Kidney capillary endothelial cell (primary cell): ENCODE measurements at places on chromosomes 1 and 21.

- no peak for DNase-seq
Observed at GRCh38 chr1:38918568-38918967, 23.1 kb downstream of the RHBDL2 start.

DNA sequence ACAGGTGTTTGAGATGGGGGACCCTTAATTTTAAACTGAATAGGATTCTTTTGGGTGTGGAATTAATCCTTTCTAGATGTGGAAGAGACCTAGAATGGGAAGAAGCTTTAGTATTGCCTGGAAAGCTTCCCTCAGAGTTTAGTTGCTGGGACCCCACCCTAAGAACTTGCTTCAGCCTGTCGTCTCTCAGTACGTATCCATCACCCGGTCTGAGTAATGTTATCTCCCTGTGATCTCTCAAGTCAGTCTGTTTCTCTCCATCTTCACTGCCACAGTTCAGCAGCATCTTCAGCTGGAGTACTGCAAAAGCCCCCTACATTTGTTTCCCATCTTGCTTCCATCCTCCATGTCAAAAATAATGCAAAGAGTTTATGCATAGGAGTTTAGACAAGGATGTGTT, 28.9 kb downstream of the CNST start:
- no peak for DNase-seq

- no peak for DNase-seq
Observed at GRCh38 chr1:156260896-156261295, 13.0 kb upstream of the PAQR6 start.

DNA sequence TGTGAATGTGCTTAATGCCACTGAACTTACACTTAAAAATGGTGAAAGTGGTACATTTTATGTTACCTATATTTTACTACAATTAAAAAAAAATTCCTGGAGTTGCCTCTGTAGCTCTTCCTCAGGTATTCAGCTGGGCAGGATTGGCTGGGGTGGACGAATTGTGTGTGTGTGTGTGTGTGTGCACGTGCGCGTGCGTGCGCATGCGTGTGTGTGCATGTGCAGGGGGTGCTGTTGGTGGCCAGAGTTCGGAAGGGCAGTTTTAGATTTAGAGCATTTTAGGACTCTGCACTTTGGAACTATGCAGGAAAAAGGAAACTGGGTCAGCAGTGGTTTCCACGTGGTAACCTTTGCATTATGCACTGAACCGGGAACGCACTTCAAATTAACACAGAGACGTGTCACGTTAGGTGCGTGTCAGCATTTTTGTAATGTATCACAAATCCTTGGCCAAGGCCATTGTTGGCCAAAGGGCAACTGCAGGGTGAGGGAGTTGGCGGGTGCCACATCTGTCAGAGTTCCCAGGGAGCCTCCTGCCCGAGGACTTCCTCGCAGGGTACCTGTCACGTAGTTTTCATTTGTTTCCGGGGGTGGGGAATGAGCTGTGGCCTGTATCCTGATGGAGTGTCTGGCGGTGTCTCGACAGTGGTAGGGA, 312.8 kb downstream of the CAMTA1 start:
- no peak for DNase-seq

DNA sequence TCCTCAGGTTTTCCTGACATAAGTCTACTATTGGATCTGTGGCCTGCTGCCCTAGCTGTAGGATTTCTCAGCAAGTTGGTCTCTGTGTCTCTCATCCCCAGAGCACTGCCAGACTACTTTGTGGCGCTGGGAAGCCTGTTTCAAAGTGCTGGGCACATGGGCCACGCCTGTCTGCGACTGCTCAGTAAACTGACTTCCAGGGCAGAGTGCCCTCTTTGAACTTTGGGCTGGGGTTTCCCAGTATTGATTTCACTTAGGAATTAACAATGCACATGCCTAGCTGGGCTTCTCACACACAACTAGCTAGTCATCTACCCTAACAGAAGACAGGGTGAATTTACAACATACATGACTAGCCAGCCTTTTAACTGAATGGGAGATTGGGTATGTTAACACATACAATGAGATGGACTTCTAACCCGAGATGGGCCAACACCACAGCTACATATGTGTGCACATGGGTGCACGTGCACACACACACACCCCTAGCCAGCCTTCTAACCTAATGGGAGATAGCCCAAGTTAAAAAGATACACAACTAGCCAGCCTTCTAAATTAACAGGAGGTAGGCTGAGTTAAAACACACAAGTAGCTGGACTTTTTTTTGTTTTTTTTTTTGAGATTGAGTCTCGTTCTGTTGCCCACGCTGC, 6.9 kb upstream of the TRIM17 start:
- DNase-seq = no peak

DNA sequence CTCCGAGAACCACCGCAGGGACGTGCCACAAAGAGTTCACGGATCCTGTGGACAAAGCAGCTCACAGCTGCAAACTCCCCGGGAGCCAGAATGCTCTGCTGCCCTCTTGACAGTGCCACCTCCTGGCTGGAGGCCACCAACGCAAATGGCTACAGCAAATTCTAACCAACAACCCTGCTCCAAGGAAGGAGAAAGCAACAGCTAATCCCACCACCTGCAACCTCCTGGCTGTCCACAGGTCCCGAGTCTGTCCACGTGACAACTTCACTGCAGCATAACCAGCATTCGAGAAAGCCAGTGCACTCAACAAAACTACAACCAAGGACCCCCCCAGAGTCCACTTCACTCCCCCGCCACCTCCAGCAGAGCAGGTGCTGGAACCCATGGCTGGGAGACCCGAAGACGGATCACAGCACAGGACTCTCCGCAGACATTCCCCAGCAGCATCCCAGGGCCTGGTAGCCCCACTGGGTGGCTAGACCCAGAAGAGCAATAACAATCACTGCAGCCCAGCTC, 17.3 kb downstream of the POFUT2 start:
- DNase-seq = no peak

- no peak for DNase-seq
Observed at GRCh38 chr1:76374086-76374485, 299.5 kb downstream of the ST6GALNAC3 start.

DNA sequence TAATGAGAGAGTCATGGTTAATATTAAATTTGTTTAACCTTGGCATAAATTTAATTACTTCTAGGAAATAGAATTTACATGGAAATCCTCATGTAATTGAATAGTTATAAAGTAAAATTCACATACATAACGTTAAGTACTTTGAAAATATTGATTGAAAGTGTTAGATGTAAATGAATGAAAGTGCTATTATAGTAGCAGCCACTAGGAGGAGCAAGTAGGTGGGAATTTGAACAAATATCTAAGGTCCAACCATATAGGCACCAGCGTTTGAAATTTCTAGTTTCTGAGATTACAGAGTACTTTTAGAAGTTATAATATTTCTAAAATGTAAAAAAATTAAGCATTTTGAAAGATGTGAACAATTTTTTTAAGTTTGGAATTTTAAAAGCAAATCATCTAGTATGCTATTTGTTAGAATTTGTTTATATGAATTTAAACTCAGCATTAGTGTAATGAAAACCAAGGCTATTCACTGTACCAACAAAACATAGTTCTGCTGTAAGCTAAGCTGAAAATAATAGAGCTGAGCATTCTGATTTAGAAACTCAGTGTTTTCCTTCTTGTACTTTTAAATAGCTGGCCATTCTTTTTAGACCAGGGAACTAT, 3.3 kb downstream of the B3GALT2 start:
- DNase-seq = peak; percentile 52

GRCh38 chr1:169204157-169204556, 97.7 kb downstream of the ATP1B1 start:
- DNase-seq = no peak

- no peak for DNase-seq
Observed at GRCh38 chr1:93186667-93187066, 6.1 kb downstream of the CCDC18 start.

GRCh38 chr1:181174861-181175260, 86.4 kb downstream of the IER5 start:
- no peak for DNase-seq

DNA sequence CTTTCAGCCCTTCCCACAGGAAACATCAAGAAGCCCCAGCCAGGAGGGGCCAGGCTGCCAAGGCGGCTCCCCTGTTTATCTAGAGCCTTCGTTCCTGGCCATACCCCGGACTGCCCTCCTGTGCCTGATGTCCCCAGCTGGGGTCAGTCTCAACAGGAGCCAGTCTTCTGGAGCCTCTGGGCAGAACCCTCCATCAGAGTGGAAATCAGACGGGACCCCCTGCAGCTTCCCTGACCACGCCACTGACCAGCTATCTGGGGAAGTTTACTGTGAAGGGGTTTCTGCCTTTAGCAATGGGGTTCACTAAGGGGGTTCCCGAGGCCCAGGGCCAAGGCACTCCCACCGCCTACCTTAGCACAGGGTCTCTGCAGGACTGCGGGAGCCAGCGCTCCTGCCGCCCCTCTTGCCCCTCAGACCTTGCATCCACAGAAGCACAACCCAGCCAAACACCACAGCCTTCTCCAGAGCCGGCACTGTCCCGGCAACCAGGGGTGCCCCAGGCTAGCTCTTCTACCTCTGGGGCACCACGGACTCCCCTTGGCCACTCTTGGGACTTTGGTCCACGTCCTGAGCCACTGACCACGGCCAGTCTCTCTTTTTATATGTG, 3.5 kb upstream of the MTFR1L start:
- DNase-seq = no peak

DNA sequence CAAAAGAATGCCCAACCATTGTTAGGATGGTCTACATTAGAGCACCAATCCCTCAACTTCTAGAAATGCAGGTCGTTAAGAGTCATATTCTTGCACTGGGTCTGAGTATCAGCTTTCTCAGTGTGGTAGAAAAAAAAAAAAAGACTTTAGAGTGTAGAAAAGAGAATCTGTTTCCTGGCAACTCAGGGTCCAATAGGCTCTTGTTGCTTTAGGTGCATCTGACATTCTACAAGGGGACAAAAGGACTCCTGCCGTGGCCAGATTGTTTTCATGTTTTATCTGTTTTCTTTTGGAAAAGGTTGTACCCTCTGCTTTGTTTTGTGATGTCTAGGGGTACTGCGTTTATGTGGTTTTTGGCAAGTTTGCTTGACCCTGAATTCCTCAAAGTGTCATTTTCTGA, 105.4 kb upstream of the KCNK2 start:
- DNase-seq = no peak

- DNase-seq = no peak
Observed at GRCh38 chr1:229059671-229060539, 211.0 kb upstream of the RAB4A start.

- DNase-seq = no peak
Observed at GRCh38 chr1:29541631-29542030, 305.3 kb downstream of the PTPRU start.

- no peak for DNase-seq
Observed at GRCh38 chr21:37615962-37616361, 249.4 kb downstream of the DYRK1A start.

DNA sequence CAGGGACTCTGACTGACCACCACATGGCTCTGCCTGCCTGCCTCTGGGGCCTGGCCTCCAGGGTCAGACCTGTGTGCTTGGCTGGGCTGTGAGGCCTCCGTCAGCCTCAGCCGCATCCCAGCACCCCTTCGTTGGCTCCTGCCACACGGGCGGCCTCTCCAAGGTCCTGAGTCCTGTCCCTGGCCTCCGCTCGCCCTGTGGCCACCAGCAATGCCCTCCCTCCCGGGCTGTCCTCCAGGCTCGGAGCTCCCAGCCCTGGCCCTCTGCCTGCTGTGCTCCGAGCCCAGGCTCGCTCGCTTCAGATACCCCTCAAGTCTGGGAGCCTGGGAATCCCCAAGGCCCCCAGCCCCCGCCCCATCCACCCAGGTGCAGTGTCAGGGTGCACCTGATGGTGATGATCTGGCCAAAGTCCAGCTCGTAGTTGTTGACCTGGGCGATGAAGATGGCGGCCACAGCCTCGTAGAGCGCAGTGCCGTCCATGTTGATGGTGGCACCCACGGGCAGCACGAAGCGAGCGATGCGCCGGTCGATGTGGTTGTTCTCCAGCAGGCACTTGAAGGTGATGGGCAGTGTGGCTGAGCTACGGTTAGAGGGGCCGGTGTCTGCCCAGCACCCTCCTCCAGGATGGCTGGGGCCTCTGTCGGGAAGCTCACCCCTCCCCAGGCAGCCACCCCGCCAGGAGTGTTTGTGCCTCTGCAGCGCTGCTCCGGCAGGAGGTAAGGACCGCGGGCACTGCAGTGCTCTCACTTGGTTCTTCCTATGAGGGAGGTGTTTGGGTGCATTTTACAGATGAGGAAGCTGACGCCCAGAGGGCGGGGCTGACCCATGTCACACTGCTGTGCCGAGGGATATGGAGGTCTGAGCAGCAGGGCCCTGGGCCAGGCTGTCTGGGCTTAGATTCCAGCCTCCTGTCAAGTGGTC, 28.5 kb downstream of the PODN start:
- DNase-seq = no peak

- DNase-seq = peak; percentile 48
Observed at GRCh38 chr1:111030590-111030989, 66.9 kb upstream of the LRIF1 start.

DNA sequence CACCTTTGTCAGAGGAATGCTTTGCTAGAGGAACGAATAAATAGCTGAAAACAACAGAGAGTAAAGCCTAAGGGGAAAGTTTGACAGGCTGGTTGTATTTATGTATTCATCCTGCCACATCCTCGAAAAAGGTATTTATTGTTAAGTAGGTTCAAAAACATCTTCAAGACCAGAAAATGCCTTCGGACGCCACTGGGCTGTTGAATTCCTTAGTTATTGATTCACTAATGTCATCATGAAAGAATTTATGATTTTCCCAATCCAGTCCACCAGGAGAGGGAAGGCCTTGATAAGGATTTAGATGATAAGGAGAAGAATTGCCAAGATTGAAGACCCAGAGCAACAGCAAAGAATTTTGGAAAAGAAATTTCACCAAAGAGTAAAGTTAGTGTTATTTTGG, 35.2 kb upstream of the MAB21L3 start:
- DNase-seq = no peak

DNA sequence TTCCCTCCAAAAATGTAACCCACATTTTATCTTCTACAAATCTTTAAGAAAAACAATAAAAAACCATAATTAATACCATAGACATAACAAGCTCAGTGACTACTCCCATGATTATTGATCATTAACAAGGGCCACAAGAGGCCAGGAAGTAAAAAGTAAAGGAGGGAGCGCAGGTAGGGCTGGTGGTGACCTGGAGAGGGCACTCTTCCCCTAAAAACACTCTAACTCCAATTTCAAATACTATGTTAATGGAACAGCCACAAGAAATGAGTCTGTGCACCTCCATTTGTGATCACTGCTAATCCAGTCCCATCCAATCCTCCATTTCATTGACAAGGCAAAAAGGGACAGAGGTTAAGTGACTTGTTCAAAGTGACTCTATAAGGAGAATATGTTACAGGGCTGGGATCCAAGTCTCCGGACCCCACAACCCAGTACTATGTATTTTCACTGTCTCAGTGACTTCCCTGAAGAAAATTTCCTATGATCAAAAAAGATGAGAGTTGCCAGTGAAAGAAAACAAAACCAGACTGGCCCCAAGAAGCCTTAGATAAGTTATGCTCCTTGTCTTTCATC, 41.2 kb upstream of the CFAP298 start:
- DNase-seq = peak; percentile 14

DNA sequence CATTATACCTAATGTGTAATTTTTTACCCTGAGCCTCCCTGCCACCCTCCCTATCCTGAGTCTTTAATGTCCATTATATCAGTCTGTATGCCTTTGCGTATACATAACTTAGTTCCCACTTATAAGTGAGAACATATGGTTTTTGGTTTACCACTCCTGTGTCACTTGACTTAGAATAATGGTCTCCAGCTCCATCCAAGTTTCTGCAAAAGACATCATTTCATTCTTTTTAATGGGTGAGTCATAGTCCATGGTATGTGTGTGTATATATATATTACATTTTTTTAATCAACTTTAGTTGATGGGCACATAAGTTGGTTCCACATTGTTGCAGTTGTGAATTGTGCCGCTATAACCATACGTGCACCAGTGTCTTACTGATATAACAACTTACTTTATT, 477.1 kb upstream of the NEGR1 start:
- no peak for DNase-seq

GRCh38 chr21:16815243-16815642, 697.6 kb upstream of the CXADR start:
- DNase-seq = no peak
